CD4-positive, alpha-beta T cell treated with Interleukin-12 subunit alpha and Interleukin-12 subunit beta, for 1 hour (primary cell): ENCODE measurements at places on chromosomes 16 and 17.

DNA sequence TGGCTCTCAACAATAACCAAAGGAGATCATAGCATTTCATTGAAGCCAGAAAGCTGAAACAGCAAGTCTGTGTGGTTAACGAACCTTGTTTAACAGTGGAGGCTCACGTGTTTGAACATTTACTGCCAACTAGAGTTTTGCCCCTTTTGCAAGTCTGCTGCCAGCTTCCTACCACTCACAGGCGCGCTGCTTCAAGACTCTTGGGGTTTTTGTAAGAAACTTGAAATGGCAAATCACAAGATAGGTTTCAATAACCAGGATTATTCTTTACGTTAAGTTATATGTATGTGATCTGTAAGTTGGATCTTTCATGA, 1.2 kb downstream of the SNTB2 start:
- DNase-seq = no peak

DNA sequence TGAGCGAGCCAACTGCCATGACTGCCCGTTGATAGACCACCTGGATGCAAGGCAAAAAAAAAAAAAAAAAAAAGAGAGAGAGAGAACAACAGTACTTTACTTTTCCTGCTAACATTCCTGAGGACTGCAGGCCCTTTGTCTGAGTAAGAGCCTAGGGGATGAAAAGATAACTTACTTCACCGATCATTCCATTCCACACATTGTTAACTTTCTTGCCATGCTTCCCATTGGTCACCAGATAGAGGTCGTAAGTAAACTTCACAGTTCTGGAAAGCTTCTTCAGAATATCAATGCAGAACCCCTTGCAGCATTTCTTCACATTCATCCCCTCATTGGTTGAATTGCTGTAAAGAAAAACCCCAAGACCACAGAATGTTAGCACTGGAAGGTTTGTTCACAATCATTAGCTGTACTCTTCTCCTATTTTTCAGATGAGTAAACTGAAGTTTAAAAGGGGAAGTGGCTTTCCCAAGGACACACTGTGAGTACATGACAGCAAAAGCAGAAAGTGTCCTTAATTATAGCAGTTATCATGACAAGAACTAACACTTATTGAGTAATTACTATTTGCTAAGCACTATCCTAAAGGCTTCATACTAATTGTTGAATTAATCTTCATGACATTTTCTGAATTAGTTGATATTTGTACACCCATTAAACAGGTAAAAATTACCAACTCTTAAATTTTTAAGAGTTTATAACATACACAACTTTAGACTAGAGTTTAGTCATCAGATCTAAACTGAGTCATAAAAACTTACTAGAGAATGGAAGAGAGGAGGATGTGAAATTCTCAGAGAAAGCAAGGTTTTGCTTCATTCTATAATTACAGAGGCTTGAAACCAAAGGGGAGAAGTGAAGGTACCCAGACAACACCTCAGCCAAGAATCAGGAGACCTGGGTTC, 341.2 kb downstream of the GRIN2A start:
- DNase-seq = no peak

DNA sequence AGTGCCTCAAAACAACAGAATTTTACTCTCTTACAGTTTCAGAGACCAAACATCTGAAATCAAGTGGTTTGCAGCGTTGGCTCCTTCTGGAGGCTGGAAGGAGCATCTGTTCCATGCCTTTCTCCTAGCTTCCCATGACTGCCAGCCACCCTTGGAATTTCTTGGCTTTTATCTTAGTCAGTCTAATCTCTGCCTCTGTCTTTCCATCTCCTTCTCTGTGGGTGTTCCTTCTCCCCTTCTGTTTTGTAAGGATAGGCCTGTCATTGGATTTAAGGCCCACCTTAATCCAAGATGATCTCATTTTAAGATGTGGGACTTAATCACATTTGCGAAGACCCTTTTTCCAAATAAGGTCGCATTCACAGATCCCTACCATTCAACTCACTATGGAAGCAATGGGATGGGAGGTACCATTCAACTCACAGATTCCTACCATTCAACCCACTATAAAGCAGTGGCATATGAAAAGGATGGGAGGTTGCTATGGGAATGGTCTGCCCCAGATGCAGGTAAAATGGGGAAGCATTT, 321.8 kb downstream of the WWOX start:
- no peak for DNase-seq

DNA sequence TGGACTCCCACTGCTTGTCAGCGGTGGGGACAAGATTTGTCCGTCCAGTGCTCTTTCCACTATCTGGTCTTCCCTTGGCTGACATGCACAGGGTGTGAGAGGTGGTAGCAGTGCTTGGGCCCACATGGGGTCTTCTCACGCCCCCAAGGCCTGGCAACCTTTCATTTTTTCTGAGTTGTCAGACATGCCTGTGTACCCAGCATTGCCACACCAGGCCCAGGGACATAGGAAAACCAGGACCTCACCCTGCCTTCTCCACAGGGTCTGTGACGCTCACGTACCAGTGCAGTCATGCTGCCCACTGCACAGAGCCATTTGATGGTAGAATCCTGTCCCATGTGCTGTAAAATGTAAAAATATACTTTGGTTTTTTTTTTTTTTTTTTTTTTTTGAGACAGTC, 57.8 kb downstream of the B9D1 start:
- no peak for DNase-seq

- no peak for DNase-seq
Observed at GRCh38 chr17:74541176-74542111, 4.5 kb downstream of the CD300C start.

- DNase-seq = no peak
Observed at GRCh38 chr16:17474572-17474971, 3.8 kb upstream of the XYLT1 start.

DNA sequence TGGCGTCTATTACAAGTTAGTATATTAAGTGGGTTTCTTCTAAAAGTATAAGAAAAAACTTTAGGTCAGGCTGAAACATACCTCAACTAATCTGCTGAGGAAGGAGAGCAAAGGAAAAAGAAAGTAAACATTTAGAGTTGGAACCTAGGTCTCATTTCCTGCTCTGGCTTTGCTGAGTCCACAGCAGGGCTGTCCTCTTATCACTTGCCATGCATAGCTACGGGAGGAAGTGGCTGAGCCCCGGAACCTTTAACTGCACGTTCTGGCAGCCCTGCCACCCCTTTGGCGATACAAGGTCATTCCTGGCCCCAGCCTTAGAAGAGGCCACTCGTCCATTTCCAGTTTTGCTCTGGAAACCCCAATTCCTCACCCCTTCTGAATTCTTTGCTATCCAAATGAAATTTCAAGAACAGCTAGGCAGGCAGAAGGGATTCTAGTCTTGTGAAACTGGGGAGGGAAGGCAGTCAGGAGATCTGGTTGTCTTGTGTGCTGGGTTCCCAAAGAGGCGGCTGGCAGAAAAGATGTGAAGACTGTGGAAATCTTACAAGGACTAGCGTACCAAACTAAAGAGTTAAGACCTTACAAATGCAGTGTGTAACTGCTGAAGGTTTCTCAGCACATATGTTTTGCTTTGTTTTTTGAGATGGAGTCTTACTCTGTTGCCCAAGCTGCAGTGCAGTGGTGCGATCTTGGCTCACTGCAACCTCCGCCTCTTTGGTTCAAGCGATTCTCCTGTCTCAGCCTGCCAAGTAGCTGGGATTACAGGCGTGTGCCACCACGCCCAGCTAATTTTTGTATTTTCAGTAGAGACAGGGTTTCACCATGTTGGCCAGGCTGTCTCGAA, 19.1 kb downstream of the WIPI1 start:
- DNase-seq = peak; percentile 64

GRCh38 chr16:51306116-51306515, 155.0 kb upstream of the SALL1 start:
- DNase-seq = no peak

GRCh38 chr16:48452991-48453760, 68.0 kb upstream of the SIAH1 start:
- DNase-seq = no peak

- DNase-seq = no peak
Observed at GRCh38 chr17:72152387-72152929, 31.6 kb downstream of the SOX9 start.

DNA sequence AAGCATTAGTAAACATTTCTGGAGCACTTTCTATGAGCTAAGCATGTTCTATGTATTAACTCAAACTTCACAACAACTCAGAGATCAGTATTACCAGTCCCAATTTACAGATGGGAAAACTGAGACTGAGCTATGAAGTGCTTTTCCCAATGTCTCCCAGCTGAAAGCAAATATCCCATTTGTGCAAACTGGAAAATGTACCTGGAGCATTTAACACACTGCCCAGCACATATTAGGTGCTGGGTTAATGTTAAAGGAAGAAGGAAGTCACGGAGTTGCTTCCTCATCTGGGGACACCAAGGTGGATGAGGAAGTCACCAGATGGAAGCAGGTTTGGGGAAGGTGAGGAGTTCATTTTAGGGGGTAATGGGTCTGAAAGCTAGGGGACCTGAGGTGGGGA, 66.1 kb downstream of the ABCC6 start:
- DNase-seq = no peak

GRCh38 chr17:51733166-51733565, 425.3 kb downstream of the CA10 start:
- no peak for DNase-seq

DNA sequence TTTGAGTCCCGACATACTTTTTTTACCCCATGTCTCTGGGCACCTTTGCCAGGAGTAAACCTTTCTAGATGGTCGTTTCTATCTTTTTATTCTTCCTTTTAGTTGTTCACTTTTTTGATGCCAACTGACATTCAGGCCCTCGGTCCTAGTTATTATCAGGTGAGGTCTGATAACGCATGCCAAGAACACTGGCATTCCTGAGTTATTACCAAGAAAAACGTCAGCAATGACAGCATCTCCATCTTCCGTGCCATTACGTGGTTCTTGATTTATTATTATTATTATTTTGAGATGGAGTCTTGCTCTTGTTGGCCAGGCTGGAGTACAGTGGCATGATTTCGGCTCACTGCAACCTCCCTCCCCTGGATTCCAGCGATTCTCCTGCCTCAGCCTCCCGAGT, 21.4 kb downstream of the HASPIN start:
- no peak for DNase-seq

DNA sequence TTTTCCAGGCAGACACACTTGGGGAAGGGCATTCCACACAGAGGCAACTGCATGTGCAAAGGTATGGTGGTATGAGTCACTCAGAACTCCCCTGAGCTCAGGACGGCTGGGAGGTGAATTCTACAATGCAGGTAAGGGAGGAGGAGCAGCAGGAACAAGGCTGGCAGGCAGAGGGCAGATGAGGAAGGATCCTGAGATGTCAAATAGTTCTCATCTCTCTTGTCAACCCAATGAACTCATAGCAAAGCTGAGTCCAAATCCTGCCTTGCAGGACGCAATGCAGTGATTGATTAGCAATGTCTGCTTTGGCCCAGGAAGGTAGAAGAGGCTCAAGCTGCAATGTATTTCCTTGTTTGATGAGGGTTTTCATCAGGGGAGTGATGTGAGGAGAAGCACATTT, 243.5 kb downstream of the XYLT1 start:
- DNase-seq = no peak

DNA sequence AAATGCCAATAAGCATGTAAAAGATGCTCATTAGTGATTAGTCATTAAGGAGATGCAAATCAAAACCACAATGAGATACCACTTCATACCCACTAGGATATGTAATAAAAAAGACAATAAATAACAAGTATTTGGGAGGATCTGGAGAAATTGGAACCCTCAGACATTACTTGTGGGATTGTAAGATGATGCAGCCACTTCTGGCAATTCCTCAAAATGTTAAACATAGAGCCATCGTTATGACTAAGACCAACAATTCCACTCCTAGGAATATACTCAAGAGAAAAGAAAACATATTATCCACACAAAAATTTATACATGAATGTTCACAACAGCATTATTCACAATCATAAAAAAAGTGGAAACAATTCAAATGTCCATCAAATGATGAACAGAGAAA, 336.2 kb upstream of the PMFBP1 start:
- DNase-seq = no peak

- no peak for DNase-seq
Observed at GRCh38 chr16:31712064-31712540, 161.5 kb upstream of the ZNF267 start.
